Right renal cortex interstitium (tissue), 3 donors: ENCODE measurements at places on chromosomes 7 and 10.

DNA sequence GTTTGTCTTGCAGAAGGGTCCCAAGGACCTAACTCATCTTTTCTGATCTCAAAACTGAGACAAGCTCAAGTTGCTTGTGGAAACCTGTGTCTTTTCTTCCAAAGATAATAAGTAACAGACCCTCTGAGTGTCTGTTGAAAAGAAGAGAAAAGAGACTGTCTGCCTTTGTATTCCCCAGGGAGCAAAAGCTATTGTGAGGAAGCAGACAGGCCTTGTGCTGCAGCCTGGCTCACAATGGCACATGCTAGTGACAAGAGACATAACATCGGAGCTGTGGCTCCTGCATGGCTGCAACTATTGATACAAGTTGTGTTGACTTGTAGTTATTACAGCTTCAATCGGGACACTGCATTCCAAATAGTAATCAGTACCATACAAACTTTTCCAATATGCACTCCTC is 202.9 kb downstream of the DKK1 start:
- no peak for DNase-seq

GRCh38 chr10:11936389-11937152 is 106.0 kb downstream of the UPF2 start:
- DNase-seq = no peak

- DNase-seq = no peak
These were observed 29.3 kb downstream of the TMEM248 start for GRCh38 chr7:66950311-66950710.

GRCh38 chr7:16915405-16915804 is 33.6 kb upstream of the AGR3 start:
- DNase-seq = no peak

DNA sequence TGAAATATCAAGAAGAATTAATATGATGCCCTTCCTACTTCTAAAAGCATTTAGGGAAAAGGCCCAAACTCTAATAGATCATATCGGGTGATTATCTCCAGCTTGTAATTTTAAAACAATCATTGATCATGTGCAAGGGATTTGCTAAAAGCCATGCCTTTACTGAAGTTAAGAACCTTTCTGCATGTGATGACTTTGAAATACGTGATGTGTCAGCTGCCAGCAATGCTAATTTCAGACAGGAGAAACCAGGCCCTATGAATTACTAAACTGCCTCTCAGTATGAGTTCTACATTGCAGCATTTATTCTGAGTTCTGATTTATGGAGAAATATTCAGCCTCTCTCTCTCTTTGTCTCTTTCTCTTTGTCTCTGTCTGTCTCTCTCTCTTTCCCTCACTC is 203.6 kb upstream of the AKR1E2 start:
- DNase-seq = no peak

DNA sequence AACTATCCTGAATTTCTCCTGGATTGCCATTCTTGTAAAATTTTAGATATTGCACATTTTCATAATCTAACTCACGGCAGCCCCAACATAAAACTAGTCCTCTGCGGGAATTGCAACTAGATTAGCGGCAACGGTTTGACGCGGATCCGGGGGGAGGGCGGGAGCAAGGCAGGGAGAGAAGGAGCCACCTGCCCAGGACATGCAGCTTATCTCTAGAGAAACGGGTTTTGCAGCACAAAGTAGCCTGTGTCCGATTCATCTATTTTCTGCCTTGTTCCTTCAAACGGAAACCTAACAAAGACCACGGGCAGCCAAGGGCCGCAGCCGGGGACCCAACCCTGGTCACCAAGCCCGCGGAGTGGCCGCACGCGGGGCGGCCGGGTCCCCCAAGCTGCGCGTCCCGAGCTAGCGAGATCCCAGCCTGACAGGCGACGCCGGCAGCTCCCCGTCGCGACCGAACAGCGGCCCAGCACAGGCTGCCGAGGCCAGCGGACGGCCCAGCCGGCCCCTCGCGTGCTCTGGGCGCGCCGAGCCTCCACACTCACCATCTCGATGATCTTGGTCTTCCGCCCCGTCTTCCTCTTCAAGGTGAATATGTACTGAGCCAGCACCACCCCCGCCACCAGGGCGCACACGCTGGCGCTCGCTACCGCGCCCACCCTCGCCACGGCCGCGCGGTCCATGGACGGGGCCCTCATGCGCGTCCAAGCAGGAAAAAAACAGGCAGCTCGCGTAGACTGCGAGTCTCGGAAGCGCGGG is at the start of gene NT5C3A:
Gene NT5C3A (minus strand): TSS at position 754 of the 759 bp plus-strand sequence. CDS start 71 bp downstream, at position 683.
- no peak for DNase-seq

- no peak for DNase-seq
These were observed 7.5 kb upstream of the LRRN3 start for GRCh38 chr7:111083413-111083812.

GRCh38 chr10:18008986-18009385 is 57.3 kb downstream of the SLC39A12 start:
- DNase-seq = no peak

DNA sequence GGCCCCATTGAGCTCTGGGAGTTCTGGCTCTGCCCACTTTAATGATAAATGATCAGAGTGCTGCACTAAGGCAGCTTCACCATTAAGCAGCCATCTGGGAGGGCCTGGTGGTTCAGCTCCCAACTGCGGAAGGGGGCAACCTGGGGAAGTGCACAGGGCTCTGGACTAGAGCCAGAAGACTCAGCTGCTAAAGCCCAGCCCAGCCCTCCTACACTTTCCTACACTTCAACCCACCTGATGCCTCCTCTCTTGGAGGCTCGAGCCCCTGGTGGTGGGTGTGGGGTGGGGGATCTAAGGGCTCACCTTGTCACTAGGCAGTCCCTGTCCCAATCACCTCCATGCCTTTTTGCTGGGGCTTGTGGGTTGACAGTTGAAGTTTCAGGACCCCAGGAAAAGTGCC is 60.6 kb upstream of the ANTXRL start:
- no peak for DNase-seq

GRCh38 chr7:44195889-44196288 is 4.9 kb upstream of the YKT6 start:
- DNase-seq = no peak

DNA sequence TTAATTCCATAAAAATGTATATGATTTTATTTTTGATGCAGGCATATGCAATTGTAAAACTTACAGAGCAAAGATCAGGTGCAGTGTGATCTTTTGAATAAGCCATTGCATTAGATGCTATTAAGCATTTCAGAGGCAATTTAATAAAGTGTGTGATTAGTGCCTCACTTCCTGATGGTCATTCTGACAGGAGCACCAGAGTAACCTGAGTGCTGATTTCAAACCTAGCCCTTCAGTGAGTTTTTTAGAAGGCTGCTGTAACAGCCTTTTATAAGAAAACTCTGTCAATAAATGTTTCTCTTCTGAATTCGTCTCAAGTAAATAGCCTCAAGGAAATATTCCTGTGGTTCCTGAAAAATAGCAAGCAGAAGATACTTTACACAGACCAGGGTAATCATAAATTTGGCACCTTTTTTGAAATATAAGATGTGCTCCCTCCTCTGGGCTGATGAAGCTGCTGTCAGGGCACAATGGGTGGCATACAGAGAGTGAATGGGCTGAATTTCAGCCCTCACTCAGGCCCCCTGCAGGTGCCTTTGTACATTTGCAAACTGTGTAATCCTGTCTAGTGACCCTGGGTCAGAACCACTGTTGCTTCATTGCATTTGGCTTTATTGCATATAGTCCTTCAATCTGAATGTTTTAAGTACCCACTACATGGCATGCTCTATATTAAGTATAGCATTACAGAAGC is 193.7 kb upstream of the CSTF2T start:
- DNase-seq = no peak

GRCh38 chr7:38211940-38212339 is 33.9 kb downstream of the STARD3NL start:
- no peak for DNase-seq

- DNase-seq = peak; percentile 30
These were observed 130.8 kb downstream of the ELFN1 start for GRCh38 chr7:1800902-1801301.

DNA sequence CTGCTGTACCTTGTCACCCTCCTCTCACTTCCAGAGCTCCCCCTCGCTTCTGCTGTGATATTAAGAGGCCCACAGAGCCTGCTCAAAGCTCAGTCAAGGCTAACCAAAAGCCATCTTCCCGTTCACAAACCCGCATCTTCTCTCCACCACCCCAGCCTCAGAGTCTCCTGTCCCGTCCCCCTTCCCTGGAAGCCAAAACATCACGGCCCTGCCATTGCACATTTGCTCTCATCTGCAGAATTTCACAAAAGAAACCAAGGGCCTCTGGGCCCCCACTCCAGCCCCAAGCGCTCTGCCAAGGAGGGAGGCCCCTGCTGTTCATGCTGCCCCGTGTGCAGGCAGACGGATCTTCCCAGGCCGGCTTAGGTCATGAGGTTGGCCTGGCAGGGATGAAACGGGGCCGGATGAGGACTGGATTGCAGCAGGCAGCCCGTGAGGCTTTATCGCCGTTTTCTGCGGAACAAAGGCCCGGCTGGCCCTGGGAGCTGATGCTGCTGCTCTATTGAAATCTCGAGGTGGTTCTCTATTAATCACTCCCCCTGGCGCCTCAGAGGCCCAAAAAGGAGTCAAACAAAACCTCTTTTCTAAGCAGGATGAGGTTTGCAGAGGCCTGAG is 31.6 kb upstream of the FOXK1 start:
- no peak for DNase-seq

DNA sequence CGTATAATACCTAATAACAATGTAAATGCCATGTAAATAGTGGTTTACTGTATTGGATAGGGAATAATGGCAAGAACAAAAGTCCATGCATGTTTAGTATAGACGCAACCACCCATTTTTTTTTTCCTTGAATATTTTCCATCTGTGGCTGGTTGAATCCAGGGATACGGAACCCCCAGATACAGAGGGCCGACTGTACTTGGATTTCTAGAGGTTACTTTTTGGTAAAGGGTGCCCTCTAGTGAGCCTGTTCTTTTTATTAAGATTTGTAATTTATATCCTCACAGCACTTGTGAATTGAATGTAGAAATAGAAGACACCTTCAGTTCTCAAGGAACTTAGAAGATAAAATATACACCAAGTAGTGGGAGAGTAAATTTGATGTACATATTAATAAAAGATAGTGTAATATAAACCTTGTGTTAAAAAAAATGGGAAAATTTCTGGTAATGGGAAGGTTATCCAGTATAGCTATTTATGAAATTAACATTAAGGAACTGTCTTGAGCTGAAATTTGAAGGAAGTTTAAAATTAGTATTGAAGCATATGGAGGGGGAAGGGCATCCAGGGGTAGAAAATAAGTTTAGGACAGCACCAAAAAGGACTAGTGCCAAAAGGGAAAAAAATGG is 32.0 kb downstream of the EXOC6 start:
- DNase-seq = peak; percentile 43

DNA sequence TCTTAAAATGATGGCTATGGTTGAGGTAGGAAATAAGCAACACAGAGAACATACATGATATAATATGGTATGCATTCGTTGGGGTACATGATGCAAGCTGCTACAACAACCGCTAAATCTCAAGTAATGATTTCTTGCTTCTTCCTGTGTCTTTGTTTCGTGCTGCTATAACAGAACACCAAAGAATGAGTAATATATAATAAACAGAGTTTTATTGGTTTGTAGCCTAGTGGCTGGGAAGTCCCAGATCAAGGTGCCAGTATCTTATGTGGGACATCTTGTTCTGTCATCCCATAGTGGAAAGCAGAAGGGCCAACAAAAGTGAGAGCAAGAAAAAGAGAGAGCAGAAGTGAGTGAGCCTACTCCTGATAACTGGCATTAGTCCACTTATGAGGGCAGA is 689.7 kb downstream of the SUGCT start:
- DNase-seq = no peak

- DNase-seq = no peak
These were observed 25.3 kb downstream of the CCDC126 start for GRCh38 chr7:23622506-23622925.

DNA sequence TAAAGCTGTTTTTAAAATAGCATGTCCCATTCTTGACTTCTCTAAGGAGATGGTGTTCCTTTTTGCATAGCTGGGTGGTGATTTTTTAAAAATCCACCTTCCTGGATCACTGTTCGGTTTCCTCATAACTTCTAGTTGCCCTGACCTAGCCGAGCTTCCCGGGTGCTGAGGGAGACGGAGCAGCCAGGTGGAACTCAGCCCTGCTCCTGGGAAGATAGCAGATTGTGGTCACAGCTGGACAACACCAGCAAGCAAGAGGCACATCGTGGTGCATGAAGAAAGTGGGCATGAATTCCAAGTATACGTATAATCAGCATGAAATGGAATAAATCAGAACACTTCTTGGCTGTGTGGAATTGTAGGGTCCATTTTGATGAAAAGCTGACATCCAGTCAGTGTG is 73.5 kb upstream of the RSU1 start:
- DNase-seq = no peak

DNA sequence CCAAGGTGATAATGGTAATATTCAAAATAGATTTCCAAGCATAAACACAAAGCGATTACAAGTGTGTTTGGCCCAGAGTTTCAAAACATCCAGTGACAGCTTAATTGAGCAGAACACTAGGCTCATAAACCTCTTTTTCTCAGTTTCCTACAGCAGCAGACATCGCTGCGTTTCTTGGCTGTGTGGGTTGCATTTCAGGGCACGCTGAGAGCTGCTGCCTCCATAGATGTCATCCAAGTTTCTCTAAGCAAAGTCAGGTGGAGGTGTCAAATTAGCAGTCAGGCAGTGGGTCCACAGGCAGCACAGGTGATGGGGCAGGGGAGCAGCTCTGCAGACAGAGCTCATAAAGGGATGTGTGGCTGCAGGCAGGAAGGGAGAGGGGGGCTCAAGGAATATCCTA is 50.5 kb upstream of the COL13A1 start:
- DNase-seq = no peak

DNA sequence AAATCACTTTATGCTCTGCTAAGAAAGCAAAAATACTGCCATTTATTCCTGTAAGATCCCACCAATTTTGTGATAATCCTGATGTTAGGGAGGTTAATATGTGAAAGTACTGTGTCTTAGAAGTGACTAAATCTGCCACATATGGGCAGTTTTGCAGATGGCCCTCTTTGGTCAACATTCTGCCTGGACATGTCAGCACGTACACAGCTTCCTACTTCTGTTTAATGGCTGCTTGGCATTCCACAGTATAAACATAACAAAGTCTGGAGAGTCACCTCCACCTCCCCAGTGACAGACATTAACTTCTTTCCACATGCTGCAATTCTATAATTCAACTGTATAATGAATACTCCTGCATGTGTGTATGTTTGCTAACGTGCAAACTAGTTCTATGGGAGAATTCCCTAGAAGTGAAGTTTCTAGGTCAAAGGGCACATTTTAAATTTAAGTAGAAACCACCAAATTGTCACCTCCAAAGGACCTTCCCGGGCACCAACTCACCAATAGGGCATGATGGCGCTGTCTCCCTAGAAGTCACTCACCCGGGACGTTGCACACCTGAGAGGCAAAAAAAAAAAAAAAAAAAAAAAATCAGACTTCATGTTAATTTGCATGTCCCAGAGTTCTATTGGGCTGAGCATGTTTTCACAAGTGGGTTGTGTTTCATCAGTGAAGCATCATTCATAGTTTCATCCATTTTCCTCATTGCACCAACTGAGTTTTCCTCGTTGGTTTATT is 38.9 kb downstream of the MKI67 start:
- DNase-seq = no peak

- DNase-seq = no peak
These were observed 253.4 kb downstream of the ZMYND11 start for GRCh38 chr10:388661-389045.

- DNase-seq = no peak
These were observed 101.2 kb downstream of the GRID1 start for GRCh38 chr10:86265236-86265894.

GRCh38 chr7:16851829-16852228 is 30.0 kb downstream of the AGR3 start:
- no peak for DNase-seq
